ENCODE measurements at places on chromosomes 2 and 18.

DNA sequence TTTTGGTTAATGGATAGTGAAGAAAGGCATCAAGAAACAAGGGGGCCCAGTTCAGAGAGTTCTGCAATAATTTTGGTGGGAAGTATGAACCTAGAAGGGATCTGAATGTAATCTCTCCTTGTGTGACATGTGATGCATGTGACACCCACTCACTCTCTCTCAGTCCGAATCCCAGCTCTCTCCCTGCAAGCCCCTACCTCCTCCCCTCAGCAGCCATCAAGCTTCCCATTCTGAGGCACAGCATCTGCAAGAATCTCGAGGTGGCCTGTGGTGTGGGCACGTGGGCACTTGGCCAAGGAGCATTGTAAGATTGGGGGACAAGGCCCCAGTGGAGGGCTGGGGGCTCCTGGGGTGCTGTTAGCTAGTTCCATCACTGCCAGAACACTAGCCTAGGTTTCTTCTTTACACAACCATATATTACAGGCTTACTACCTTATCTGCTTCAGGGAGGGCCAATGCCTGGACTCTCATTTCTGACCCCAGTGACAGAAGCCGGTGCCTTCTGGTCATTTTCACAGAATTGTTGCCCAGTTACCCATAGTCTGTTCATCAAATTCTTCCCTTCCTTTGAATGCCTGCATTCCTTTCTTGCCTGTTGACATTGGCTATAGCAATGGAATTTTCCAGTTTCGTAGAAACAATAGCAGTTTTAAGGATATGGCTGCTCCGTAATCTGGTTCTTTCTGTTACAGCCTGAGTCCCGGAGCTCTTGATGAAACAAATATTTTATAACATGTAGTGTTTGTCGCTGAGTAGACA is 13.3 kb upstream of the LCLAT1 start:
- no peak for DNase-seq

- no peak for DNase-seq
Measured at GRCh38 chr2:198187841-198188240, 383.4 kb downstream of the PLCL1 start.

DNA sequence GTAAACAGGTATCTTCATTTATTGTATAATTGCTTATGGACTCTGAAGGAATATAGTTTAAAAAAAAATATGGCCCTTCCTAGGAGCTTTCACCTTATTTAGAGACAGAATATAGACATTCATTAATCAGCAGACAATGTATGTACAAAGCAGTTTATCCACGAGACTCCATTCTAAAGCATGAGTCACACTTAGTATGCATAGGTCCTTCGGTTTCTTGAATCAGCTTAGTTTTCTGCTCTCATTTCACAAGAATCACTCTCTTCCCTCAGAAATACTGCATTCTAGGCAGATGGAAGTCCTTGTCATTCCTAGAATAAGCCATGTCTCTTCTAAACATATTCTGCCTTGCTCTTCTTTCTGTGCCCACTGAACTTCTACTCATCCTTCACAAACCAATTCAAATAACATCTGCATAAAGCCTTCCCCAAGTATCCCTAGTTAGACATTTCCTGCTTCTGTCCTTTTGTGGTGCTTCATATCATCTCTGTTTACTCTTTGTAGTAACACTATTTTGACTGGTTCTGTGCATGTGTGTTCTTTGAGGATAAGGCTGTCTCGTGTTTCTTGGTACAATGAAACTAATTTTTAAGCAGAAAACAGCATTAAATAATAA is 84.5 kb downstream of the PTRHD1 start:
- DNase-seq, result peak; percentile 2

DNA sequence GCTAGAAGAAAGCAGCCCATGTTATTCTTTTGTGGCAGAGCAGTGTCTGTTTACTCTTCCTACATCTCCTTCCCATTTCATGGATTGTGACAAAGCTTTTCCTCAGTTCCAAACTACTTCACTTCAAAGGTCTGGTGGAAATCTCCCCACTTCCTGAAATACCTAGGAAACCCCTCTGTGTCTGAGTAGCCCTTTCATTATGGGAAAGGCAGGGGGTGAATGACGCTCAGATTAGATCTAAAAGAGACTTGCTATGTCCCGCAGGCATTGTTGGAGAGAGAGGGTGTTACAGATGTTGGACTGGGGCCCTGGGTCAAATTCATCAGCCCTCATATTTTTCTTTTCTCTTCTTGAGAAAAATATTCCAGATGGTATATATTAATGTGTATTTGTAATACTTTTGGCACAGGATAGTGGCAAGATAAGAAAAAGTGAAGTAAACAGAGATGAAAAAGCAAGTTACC is 675.0 kb downstream of the IRS1 start:
- DNase-seq, result no peak

DNA sequence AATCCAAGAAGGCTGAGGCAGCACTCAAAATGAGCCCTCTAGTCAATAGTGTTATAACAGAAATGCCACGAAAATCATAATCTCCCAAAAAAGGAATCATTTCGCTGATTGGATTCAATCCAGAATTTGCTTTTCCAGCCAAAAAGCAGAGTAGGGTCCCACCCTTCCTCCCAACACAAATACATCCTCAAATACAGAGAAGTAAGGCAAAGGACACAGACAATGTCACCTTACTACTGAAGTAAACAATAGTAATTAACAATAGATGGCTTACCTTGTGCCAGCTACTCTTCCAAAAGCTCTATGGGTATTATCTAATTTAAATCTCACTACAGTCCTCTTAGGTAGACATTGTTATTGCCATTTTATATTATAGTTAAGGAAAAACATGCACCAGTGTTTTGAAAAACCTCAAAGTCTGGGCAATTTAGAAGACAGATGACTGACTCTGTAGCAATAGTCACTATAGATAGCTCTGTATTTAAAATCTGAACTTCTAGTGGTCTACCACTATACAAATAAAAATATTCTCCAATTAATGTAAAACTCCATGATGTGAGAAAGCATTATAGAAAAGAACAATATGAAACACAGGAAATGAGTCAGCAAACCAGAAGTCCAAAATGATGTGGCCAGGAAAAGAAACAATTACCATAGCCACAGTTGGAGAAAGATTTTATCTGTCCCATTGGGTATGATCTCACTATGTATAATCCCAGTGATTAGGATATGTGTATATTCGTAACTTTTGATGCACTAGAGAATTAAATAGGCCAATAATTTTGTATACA is 305.0 kb upstream of the ERBB4 start:
- DNase-seq, result peak; percentile 35

DNA sequence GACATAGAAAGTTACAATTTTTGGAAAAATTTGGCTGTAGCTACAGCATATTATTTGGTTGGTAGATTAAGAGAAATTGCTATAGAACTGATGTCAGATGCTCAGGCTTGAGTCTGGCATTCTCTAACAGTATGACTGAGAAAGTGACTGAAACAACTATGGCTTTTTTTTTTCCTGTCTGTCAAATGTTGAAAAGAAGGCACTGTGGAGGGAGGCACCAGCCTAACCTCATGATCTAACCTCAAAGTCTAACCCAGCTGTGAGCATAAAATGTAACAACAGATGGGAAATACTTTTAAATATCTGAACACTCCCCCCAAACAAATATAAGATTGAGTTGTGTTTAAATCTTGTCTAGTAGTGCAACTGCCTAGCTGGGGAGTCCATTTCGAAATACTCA is 629.1 kb downstream of the LRP1B start:
- DNase-seq, result no peak

GRCh38 chr2:207157731-207158130 is 8.0 kb downstream of the KLF7 start:
- DNase-seq, result no peak

- no peak for DNase-seq
Measured at GRCh38 chr2:100537918-100538317, 24.9 kb upstream of the PDCL3 start.

DNA sequence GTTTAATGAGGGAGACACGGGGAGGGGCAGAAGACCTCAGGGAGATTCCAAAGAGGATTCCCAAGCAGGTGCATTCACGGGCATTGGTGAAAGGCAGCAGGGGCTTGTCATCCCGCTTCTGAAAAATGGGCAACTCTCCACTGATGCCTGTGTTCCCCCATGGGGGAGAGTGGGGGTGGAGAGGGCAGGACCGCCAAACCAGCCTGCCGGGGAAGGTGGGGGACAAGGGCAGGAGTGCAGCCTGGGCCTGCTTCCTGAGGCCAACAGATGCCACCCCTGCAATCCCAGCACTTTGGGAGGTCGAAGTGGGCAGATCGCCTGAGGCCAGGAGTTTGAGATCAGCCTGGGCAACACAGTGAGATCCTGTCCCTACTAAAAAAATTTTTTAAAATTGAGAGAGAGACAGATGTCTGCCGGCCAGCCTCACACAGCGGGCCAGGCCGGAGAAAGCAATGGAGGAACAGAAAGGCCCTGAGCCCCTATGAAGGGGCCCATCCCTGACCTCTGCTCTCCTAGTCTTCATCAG is 44.8 kb upstream of the UBE2F start:
- no peak for DNase-seq

GRCh38 chr2:237877576-237878307 is 18.3 kb downstream of the RAMP1 start:
- no peak for DNase-seq

- no peak for DNase-seq
Measured at GRCh38 chr18:26040051-26040656, 50.3 kb downstream of the SS18 start.

DNA sequence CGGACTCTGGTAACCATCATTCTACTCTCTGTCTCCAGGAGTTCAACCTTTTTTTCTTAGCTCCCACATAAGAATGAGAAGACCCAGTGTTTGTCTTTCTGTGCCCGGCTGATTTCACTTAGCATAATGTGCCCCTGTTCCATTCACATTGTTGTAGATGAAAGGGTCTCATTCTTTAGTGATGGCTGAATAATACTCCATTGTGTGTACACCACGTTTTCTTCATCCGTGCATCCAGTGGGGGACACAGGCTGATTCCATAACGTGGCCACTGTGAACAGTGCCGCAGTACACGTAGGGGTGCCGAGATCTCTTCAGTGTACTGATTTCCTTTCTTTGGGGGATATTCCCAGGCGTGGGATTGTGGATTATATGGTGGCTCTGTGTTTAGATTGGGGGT is 72.3 kb upstream of the NFATC1 start:
- no peak for DNase-seq

- DNase-seq, result no peak
Measured at GRCh38 chr18:24741965-24742724, 281.7 kb downstream of the HRH4 start.

GRCh38 chr2:189338115-189338514 is 103.2 kb upstream of the WDR75 start:
- no peak for DNase-seq
